ENCODE measurements at places on chromosomes 13 and 19.
A peak's percentile ranks its signal among the peaks of the same experiment; 100 is the strongest.

- DNase-seq, result no peak
Measured at GRCh38 chr19:39246951-39247669, 1.5 kb downstream of the IFNL4 start.

DNA sequence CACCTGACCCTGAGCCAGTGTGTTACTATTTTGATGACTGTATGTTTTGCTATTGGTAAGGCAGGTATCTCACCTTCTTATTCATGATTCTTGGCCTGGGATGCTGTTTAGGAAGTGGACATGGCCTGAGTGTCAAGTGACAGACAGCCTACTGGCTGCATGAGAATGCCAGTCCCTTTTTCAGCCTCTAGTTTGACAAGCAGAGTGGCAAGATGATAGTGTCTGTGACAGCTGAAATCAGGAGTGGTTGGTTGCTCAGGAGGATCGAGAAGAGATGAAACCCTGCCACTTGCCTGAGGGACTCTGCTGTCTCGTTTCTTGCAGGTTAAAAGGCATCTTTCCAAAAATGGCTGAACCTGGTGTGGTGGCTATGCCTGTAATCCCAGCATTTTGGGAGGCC is 7.1 kb upstream of the ELOF1 start:
- no peak for DNase-seq

GRCh38 chr19:45589768-45590167 is 5.2 kb upstream of the OPA3 start:
- DNase-seq, result no peak

GRCh38 chr13:27607125-27607524 is 13.2 kb downstream of the LNX2 start:
- peak; percentile 29 for DNase-seq

DNA sequence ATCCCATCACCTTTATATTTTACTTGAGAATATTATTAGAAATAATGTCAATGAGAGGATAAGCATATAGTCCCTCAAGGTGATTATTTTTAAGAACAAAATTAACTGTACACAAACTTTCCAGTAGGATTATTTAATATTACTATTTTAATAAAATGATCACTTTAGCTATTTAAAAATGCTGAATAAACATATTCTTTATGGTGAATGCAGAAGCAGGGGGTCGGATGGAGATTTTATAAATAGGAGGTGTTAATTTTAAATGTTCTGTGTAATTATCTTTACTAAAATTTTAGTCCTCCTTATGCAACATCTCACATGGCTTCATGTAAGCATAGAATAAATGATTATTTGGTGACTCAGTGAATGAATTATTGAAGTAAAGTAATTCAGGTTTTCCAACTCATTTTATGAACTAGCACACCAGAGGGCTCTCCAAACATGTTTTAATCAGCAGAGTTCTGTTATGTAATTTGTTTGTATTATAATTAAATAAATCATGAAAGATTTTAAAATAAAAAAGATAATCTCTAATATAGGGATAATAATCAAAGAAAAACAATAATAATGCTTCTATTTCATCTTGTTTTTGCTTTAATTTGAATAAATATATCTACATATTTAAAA is 1635.2 kb downstream of the EFNB2 start:
- no peak for DNase-seq
